ENCODE measurements at places on chromosomes 16 and 17.

DNA sequence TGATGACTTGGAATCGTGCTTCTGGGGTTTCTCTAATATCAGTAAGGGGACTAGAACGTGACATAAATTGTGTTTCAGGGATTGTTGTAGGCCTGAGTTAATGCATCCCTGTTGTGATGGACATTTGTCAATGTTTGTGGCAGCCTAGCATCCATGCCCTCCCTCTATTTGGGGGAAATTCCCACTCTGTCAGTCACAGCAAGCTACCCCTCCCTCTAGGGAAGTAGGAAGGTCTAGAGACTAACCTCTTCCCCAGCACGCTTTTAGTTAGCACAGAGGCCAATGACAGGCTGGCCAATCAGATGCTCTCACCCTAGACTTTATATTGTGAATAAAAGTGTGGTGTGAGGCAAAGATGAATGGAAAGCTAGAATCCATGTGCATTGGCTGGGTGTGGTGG lies 32.4 kb upstream of the NF1 start:
- no peak for DNase-seq

- DNase-seq: no peak
Observed at GRCh38 chr17:30965686-30966085, 5.2 kb upstream of the RNF135 start.

DNA sequence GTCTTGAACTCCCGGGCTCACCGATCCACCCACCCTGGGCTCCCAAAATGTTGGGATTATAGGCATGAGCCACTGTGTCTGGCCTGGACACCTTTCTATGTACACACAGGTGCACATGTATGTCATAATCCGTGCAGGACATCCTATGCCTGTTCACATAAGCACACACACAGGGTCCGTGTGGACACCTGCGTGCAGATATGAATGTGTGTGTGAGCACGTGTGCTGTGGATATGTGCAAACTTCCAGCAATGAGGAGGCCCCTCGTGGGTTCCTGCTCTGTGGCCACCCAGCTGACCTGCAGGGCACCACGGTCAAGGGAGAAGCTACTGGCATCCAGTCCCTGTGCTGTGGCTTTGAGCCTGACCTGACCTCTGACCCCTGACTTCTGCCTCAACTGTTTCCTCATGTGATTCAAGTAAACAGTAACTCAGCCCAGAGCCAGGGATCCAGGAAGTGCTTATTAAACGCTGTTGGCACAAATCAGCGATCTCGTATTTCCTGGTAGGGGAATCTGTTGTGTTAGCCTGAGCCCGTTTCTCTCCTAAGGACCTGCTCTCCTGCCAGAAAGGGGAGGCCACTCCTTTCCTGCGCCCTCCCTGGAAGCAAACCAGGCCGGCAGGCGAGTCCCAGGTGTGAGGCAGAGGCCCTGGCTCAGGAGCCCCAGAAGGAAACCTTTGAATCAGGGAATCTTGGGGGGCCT lies 6.5 kb downstream of the CPNE7 start:
- DNase-seq: no peak

GRCh38 chr16:65195998-65196397 lies 74.1 kb upstream of the CDH11 start:
- DNase-seq: no peak

GRCh38 chr17:69250641-69251040 lies 22.0 kb upstream of the ABCA10 start:
- DNase-seq: no peak

DNA sequence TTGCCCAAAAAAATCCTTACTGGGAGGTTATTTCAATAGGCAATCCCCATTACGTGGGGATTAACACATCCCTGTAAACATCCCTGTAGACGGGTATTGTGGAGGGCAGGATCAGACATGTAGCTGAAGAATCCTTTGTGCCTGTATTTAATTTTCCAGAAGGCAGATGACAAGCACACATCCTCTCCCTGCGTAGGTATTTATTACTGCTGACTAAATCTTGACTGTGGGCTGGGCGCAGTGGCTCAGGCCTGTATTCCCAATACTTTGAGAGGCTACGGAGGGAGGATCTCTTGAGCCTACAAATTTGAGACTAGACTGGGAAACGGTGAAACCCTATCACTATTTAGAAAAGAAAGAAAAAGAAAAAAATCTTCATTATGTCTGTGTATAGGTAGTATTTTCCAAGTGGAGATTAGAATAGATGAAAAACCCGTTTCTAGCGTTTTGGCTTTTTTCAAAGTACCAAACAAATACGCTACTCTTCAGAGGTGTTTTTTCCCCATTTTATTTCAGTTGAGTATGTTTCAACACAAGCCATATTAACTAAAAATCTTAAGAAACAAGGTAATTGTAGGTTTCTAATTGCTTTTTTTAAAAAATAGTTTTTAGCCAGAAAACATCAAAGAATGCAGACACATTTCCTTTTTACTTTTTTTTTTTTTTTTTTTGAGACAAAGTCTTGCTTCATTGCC lies 1.5 kb upstream of the MARF1 start:
- no peak for DNase-seq

- DNase-seq: no peak
Observed at GRCh38 chr17:70533427-70533826, 364.1 kb downstream of the KCNJ2 start.

GRCh38 chr16:61243954-61244353 lies 792.3 kb downstream of the CDH8 start:
- DNase-seq: no peak

- no peak for DNase-seq
Observed at GRCh38 chr17:15462976-15463772, 4.2 kb downstream of the CDRT4 start.

DNA sequence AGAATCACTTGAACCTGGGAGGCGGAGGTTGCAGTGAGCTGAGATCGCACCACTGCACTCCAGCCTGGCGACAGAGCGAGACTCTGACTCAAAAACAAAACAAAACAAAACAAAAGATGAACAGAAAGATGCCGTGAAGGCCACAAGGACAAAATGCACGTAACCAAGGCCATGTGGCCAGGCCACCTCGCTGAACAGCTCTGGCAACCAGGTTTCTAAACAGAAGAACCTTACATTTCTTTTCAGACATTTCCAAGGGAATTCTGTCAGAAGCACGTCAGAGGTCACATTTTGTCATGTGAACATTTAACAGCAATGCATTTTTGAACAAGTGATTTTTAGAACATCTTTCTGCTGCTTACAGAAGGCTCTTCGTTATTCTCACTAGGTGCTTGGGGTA lies 28.8 kb downstream of the USP22 start:
- DNase-seq: no peak

- no peak for DNase-seq
Observed at GRCh38 chr17:17433000-17433703, 43.6 kb upstream of the MED9 start.

- DNase-seq: peak; percentile 99
Observed at GRCh38 chr17:48841395-48841831, 10.6 kb downstream of the CALCOCO2 start.
